ENCODE measurements at places on chromosomes 12 and 14. TPM values are rescaled to one million over a fixed set of nuclear protein-coding genes. Genes with fewer than 3 reads are reported as not detected.

The SALL2 gene
- total RNA-seq = 3.4 TPM

The FRMD6 gene
- 7.7 TPM for total RNA-seq

The TAS2R43 gene
- total RNA-seq = not detected

The DGKA gene
- 6.5 TPM for total RNA-seq

The SYNE2 gene
- total RNA-seq = 186 TPM

The ZDHHC17 gene
- 17.0 TPM for total RNA-seq

The BCL11B gene
- 0.11 TPM for total RNA-seq

The CMA1 gene
- total RNA-seq = 0.66 TPM

The NEDD1 gene
- total RNA-seq = 15.2 TPM

The RHOF gene
- total RNA-seq = 44.3 TPM

The AKAP5 gene
- 0.19 TPM for total RNA-seq

The CEBPE gene
- total RNA-seq = not detected

The LRP10 gene
- total RNA-seq = 48.3 TPM

The TNFAIP2 gene
- 40.1 TPM for total RNA-seq

The CD163L1 gene
- 2.5 TPM for total RNA-seq

The C12orf50 gene
- not detected for total RNA-seq

The COL2A1 gene
- total RNA-seq = not detected

The SRGAP1 gene
- total RNA-seq = 2.3 TPM

The NDRG2 gene
- 346 TPM for total RNA-seq

The SLC38A4 gene
- total RNA-seq = 0.27 TPM

The SELPLG gene
- total RNA-seq = 3.4 TPM

The CBX5 gene
- total RNA-seq = 44.1 TPM

The CNTN1 gene
- total RNA-seq = 0.11 TPM

The SLC25A47 gene
- total RNA-seq = not detected

The DBX2 gene
- total RNA-seq = 0.14 TPM

The NPFF gene
- not detected for total RNA-seq

The CCT2 gene
- total RNA-seq = 91.7 TPM

The GUCY2C gene
- 0.11 TPM for total RNA-seq

The PGAM5 gene
- total RNA-seq = 27.3 TPM

The PAPLN gene
- total RNA-seq = 1.2 TPM

The AMDHD1 gene
- 0.47 TPM for total RNA-seq

The ABCD2 gene
- total RNA-seq = 6.5 TPM

The FGD4 gene
- total RNA-seq = 30.5 TPM

The ZDHHC22 gene
- total RNA-seq = not detected

The SLCO1C1 gene
- total RNA-seq = 1.1 TPM

The CLEC1B gene
- not detected for total RNA-seq

The LUM gene
- 115 TPM for total RNA-seq

The CPNE6 gene
- total RNA-seq = not detected

The ESPL1 gene
- 0.36 TPM for total RNA-seq

The PCNX4 gene
- total RNA-seq = 36.8 TPM
